COR-L47 (cell line): ENCODE measurements at places on chromosomes 7 and 10.

DNA sequence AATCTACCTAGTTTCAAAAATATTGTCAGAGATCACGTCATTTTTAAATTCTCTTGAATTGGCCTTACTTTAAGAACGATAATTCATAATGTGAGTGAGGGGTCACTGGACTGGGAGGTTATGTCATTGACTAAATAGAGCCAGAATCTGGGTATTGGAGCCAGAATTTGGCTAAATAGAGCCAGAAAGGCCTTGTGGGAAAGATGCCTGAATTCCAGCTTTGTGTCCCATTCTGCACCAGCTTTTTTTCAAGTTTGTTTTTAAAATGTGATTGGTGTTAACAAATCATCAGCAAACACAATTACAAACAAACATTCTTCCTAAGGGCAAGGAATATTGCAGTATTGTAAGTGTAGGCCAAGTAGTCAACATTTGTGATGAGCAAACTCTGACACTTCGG is 233.2 kb upstream of the PRKCQ start:
- no peak for DNase-seq

DNA sequence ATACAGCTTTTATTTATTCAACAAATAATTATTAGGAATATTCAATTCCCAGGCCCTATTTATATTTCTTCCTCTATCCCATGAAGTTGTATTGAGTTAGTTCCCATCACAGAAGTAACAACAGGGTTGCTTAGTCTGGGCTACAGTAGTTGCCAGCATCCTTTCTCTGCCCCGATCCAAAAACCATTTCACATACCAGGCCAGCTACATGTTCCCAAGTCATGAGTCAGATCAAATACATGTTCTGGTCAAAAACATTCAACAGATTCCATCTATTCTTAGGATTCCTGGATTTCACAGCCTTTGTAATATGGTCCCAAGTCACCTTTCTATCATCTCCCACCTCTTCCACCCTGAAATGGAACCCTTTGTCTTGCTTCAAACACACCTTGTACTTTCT is 91.6 kb downstream of the RAB11FIP2 start:
- no peak for DNase-seq

DNA sequence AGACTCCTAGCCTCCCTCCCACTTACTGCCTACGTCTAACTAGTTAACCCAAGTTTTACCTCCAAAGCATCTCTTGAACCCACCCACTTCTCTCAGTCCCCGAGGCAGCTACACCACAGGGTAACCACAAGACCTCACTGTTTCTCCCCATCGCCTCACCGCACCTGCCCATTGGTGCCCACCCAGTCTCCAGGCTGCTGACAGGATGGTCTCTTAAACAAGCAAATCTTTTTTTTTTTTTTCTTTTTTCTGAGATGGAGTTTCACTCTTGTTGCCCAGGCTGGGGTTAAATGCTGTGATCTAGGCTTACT is 47.0 kb downstream of the DENND2A start:
- no peak for DNase-seq

DNA sequence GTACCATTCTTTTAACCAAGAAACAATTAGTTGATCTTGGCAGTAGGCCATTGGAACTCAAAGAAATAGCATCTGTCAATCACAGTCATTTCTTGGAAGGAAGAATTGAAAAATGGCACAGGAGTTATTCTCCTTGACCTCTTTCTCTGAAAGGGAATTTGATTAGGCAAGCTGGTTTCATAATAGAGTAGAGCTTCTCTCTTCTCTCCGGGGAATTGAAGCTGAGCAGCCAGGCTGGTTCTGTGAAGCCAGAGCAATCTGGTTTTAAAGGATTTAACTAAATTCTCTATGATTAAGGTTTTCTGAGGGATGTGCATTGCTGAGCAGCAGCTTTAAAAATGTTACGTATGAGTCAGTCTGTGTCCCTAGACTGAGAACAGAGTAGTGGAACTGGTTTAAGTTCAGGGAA is 70.2 kb downstream of the AHCYL2 start:
- DNase-seq = no peak

DNA sequence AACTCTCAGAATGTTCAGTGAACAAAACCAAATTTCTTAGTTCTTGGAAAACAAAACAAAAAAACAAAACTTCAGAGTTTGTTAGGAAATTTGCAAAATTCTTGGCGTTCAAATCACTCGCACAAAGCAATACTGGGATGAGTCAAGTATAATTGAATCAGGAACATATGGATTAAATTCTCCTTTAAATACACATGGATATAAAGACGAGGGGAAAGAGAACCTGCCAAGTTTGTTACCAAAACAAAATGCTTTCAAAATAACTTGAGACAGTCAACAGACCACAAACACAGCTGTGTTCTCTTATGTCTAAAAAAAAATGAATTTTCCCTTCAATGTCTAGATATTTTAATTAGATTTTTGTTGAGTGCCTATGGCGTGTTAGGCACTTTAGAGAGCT is 93.5 kb upstream of the MPP7 start:
- no peak for DNase-seq

GRCh38 chr7:97003262-97004246 is 1.8 kb upstream of the DLX6 start:
- DNase-seq = no peak

DNA sequence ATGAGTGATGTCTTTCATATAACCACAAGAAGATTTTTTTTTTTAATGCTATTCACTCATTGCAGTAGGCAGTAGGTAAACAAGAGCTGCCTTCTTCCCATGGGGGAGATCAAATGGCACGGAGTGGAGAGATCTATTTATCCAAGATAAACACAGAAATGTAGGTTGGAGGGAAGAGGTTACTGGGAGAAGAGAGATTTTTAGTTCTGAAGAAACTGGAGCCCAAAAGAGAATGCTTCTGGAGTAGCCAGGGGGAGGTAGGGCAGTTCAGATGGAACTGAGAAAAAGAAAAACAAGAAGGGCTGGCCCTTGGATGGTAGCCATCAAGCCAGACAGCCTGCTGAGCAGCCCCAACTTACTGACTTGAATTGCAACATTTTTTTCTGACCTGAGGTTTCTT is 270.1 kb upstream of the TPK1 start:
- DNase-seq = peak; percentile 32

DNA sequence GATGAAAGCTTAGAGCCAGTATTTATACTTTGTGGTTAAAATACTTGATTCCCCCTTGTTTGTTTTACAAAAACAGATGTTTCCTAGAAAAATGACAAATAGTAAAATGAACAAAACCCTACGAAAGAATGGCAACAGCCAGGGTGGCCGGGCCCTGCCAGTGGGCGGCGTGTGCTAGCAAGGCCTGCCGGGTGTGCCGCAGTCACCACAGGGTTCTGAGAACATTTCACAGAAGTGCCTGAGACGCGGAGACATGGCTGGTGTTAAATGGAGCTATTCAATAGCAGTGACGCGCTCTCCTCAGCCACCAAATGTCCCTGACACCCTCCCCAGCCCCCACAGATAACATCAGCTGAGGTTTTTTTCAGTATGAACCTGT is 14.5 kb downstream of the GPR146 start:
- DNase-seq = no peak

- no peak for DNase-seq
These were observed 620.2 kb downstream of the ANKRD7 start for GRCh38 chr7:118844748-118845147.

- peak; percentile 81 for DNase-seq
These were observed 4.8 kb downstream of the INA start for GRCh38 chr10:103281753-103282152.

- no peak for DNase-seq
These were observed 13.6 kb downstream of the GPRIN2 start for GRCh38 chr10:46542567-46543465.

- DNase-seq = no peak
These were observed 133.3 kb downstream of the KCNMA1 start for GRCh38 chr10:77504196-77504872.

DNA sequence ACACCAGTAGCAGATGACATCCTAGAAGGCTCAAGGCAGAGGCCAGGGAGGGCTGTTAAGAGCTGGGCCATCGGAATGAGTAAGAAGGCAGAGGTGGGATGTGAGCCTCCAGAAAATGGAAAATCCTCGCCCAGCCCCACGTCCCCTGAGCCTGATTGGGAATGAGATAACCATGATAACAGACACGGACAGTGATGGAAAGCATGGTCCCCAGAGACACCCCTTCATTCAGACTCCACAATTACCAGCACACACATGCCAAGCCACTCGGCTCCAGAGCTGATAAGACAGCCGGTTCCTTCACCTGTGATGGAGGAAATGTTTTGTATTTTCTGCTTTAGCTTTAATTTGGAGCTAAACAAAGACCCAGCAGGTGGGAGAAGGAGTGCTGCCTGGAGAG is 106.0 kb downstream of the GRID1 start:
- DNase-seq = peak; percentile 28

- no peak for DNase-seq
These were observed 52.2 kb downstream of the KMT2C start for GRCh38 chr7:152383341-152384234.
